Mucosa of descending colon (tissue), 3 donors: ENCODE measurements at places on chromosomes 4 and X. TPM values are rescaled to one million over a fixed set of nuclear protein-coding genes. Genes with fewer than 3 reads are reported as not detected.

DNA sequence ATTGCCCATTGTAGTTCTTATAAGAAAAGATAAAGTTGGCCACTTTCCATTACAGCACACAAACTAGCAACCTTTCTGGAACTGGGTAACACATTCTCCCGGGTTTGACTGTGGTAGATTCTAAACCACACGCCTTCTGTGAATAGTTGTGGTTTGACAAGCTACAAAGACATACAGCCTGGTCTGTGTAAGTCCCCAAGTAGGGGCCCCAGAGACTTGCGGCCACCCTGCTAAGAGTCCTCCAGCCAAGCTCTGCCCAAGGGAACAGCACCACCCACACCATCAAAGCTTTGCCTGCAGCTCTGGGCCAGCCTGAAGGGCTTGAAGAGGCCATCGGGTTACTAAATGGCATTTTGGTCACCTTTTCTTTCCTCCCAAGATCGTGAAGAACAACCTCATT lies 203.4 kb downstream of the MAML3 start:
- DNase-seq: no peak

DNA sequence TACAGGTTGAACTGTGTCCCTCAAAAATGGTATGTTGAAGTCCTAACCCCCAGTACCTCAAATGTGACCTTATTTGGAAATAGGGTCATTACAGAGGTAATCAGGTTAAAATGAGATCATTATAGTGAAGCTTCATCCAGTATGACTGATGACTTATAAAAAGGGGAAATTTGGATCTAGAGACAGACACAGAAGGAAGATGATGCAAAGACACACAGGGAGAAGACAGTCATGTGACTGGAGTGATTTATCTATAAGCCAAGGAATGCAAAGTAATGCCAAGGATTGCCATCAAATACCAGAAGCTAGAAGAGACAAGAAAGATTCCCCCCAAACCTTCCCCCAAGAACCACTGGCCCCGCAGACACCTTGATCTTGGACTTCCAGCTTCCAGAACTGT lies 155.2 kb downstream of the RBMX2 start:
- DNase-seq: no peak

GRCh38 chr4:6730603-6731317 lies 14.8 kb downstream of the BLOC1S4 start:
- DNase-seq: no peak

GRCh38 chr4:91279899-91280298 lies 1023.9 kb upstream of the GRID2 start:
- no peak for DNase-seq

DNA sequence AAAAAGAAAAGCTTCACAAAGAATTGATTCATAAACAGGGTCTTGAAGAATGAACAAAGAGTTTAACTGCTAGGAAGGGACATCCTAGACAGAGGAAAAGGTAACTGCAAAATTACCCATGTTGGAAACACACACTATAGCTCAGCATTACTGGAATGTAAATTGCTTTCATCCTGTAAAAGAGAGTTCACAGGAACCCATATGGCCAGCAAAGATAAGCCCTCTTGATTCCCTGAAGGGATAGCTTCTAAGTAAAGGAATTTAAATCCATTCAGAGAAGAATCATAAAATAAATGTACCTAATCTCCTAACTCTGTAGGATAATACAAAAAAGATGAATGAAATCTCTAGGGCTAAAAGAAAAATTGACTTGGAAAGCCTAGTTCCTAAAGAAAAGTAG lies 107.1 kb upstream of the INTU start:
- no peak for DNase-seq

GRCh38 chr4:138925495-138925894 lies 90.1 kb upstream of the NOCT start:
- DNase-seq: no peak

The ARAP2 gene
- 27.9 TPM for total RNA-seq

GRCh38 chrX:7085879-7086278 lies 61.6 kb upstream of the STS start:
- no peak for DNase-seq

DNA sequence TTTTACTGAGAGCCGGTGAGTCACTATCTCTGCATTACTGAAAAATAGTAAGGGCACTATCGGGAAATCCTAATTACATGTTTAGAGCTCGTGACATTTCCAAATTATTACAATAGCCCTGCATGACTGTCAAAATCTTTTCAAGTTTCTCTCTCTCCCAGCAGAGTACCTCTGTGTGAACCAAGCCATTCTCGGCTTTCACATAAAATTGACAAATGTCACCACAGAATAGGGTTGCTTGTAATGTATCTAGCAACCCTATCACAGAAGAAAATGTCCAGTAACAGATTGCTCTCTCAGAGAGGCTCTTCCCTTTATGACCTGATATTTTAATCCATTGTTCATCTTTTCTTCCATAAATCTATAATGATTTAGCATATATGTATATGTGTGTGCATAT lies 144.8 kb upstream of the GNPDA2 start:
- no peak for DNase-seq

The ACOT9 gene
- 22.8 TPM for total RNA-seq

DNA sequence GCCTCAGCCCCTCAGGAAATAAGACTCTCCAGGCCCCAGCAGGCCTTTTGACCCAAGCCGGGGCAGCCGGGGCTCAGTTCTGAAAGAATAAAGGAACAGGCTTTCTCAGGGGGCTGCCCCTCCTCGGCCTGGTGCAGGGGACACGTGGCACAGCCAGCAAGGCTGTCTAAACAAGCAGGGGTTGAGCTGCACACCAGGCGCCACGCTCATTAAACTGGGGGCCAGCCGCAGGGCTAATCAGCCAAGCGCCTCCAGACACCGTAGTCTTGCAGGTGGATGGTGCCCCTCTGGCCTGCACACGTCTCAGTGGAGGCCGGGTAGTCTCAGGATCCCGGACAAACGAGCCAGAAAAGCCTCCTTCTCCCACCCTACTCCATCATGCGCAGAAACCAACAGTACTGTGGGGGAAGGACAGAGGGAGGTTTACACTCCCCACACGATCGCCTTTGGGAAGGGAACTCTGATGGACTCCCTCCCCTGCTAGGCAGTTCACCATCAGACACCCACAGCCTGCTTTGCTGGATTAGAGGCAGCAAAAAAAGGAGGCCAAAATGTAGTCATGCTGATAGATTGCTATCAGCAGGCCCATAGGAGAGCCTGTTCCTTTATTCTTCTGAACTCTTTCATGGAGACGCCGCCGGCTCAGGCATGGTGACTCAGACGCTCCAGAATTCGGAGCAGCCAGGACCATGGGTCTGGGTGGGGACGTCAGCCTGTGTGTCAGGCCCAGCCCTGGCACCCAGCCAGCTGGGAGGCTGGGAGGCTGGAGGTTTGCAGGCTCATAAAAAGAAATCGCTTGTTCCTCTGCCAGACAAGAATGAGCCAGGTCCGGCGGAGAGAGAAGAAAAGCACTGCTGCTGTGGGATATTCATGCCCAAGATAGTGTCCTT lies 342.4 kb downstream of the BCOR start:
- peak; percentile 81 for DNase-seq

- DNase-seq: no peak
These were observed 515.6 kb upstream of the GNPDA2 start for GRCh38 chr4:45241976-45242375.

The PITX2 gene
- 2.6 TPM for total RNA-seq

DNA sequence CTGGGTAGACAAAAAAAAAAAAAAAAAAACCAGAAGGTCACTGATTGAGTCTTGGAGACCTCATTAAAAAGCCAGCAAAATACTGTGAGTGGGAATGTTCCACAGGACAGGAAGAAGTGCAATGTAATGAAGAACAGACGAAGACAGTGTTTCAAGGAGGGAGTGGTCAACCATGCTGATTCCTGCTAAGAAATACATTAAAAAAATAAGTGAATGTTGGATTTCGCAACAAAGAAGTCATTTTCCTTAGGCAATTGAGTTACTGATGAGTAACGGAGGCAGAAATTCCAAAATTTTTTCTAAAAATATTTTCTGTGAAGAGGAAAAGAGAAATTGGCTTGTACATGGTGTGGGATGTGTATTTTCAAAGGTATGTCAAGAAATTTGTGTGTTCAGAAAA lies 94.3 kb upstream of the FAM47B start:
- DNase-seq: no peak

The OPRPN gene
- total RNA-seq: not detected

The DCLK2 gene
- total RNA-seq: 4.3 TPM

- DNase-seq: peak; percentile 20
These were observed 254.5 kb upstream of the VEGFC start for GRCh38 chr4:177047070-177047850.

GRCh38 chr4:38674258-38675144 lies 10.5 kb downstream of the KLF3 start:
- peak; percentile 48 for DNase-seq

The RAB33A gene
- 0.55 TPM for total RNA-seq

DNA sequence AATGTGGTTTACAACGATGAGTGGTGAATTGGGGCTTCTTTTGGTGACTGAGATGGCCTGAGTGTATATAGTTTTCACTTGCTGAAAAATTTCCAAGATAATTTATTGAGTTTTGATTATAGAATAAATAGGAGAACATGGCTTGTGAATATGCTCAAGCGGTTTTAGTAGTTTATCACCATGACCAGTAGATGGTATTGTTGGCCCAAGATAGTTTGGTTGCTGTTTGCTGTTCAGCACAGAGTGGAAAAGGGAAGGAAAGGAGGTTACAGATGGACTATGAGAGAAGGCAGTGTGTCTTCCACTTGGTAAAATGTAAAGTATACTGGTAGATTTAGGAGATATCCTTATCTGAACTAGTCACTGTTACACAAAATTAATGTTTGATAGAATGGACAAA lies 55.8 kb upstream of the POU4F2 start:
- DNase-seq: no peak

DNA sequence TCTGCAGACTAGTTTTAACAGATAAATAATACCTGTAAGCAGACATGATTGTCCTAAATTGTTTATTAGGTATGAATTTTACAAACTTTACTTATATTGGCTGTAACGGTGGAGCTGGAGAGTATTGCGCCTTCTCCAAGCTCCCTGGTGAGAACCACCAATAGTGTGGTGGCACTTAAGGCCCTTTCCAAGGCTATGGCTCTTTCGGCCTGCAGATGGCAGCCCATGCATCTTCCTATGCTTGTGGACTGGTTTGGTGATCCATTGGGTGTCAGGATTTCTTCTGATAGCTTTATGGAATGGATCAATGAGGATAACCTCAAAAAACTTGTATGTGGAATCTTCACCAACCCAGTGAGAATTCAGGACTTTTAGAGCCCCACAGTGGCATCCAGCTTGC lies 7.8 kb downstream of the LARP1B start:
- no peak for DNase-seq
